Left ventricle myocardium superior (tissue), 1 donor: ENCODE measurements at places on chromosomes 1 and 21. TPM values are rescaled to one million over a fixed set of nuclear protein-coding genes. Genes with fewer than 3 reads are reported as not detected.
A peak's percentile ranks its signal among the peaks of the same experiment; 100 is the strongest.

DNA sequence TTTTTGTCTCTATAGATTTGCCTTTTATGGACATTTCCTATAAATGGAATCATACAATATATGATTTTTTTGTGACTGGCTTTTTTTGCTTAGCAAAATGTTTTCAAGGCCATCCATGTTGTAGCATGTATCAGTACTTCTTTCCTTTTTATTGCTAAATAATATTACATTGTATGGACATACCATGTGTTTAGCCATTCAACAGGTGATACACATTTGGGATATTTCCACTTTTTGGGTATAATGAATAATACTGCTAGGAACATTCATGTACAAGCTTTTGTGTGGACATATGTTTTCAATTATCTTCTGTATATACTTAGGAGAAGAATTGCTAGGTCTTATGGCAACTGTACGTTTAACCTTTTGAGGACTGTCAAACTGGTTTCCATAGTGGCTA, 47.4 kb downstream of the RIMS3 start:
- no peak for DNase-seq

- peak; percentile 49 for DNase-seq
These were observed 532 bp downstream of the ERO1B start for GRCh38 chr1:236281198-236281653.

GRCh38 chr1:178659789-178660208, 65.2 kb upstream of the RALGPS2 start:
- no peak for DNase-seq

CYP4A22 gene
- total RNA-seq: not detected

GNAT2 gene
- total RNA-seq: not detected

DNA sequence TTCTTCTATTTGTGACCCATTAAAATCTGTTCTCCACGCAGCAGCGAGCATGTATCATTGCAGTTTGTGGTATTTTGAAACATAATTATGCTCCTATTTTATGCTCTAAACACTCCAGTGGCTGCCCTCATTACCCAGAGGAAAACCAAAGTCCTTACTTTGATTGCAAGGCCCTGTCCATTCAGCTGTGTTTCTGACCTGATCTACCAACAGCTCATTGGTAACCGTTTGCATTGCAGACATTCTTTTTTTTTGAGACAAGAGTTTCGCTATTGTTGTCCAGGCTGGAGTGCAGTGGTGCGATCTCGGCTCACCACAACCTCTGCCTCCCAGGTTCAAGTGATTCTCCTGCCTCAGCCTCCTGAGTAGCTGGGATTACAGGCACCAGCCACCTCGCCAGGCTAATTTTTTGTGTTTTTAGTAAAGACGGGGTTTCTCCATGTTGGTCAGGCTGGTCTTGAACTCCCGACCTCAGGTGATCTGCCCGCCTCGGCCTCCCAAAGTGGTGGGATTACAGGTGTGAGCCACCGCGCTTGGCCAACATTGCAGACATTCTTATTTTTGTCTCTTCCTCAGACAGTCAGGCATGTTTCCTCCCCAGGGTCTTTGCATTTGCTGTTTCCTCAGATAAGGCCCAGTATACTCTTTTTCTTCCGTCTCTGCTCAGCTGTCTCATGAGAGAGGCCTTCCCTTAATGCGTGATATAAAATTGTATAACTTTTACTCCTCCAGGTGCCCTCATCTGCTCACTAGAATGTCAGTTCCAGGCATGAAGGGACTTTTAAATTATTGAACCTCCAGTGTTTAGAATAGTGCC, 32.5 kb downstream of the THRAP3 start:
- no peak for DNase-seq

GRCh38 chr21:43644609-43645008, 14.7 kb downstream of the HSF2BP start:
- no peak for DNase-seq

KCTD3 gene
- total RNA-seq: 13.6 TPM

GRCh38 chr21:34580181-34580700, 34.7 kb downstream of the RCAN1 start:
- DNase-seq: peak; percentile 83

PADI2 gene
- 1.1 TPM for total RNA-seq

HOOK1 gene
- 10.7 TPM for total RNA-seq

DNA sequence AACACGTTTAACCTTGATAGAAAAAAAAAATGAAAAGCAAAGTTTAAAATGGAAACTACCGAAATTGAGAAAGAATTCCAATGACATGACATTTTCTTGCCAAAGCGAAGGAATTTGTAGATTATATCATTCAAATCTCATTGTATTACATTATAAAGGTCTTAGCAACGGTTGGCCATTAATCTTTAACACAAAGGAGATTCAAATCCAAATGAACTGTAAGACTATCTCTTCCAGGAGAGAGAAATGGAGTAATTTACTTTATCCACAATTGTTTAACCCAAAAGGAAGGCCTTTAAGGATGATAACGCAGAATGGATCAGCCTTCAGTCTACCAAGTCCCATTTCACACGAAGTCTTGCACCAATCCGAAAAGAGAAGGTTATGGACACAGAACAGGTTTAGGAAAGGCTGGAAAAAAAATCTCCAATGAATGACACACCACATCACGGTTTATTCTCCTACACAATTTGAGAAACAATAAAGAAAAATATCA, 1.5 kb downstream of the ENAH start:
- no peak for DNase-seq

CD2 gene
- total RNA-seq: 1.7 TPM

GRCh38 chr1:223887747-223888418, 42.1 kb upstream of the TP53BP2 start:
- no peak for DNase-seq

- no peak for DNase-seq
These were observed 48.9 kb downstream of the MEF2D start for GRCh38 chr1:156451505-156452160.

DNA sequence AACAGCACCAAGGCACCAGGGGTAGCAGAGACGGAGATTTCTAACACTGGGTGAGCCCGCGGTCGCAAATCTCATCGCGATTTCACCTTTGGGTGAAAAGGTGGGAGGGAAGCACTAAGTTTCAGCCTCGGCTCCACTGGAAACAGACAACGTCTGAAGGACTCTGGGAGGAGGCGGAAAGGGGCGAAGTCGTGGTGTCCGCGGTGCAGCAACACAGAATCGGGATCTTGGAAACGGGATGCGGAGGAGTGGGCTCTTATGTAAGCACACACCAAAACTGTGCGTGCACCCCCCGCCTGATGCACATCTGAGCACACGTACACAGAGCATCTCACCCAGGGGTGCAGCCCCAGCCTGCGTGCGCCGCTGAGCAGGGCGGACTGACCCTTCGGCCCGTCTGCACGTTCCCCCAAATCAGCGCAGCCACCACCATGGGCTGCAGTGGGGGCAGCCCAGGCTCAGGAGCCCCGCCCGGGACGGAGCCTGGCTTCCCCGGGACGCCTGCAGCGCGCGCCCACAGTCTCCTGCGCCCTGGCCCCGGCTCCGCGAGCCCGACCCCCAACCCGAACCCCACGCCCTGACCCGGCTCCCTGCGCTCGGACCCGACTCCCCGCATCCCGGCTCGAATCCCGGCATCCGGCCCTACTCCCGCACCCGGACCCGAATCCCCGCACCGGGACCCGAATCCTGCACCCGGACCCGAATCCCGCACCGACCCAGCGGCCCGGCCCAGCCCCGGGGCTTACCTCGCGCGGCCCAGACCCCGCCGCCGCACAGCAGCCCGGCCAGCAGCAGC, 670 bp downstream of the CLSTN1 start:
- DNase-seq: peak; percentile 51

DNA sequence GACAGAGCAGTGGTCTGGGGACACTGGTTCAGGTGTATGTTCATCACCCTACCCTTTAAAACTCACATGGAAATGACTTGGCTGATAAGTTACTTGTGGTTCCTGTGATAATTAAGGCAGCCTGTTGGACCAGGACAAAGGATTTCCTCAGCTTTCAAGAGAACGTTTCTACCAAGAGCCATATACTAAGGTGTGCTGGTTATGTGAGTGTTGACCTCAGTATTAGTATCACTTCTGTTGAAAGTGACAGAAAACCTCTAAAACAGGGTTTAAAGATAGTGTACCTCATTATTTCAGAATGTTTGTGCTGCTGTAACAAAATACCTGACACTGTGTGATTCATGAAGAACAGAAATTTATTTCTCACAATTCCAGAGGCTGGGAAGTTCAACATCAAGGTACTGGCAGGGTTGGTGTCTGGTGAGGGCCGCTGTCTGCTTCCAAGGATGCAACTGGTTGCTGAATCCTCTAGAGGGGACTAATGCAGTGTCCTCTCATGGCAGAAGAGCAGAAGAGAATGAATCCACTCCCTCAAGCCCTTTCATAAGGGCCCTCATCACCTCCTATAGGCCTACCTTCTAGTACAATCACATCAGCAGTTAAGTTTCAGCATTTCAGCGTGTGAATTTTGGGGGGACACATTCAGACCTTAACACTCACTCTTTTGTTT, 54.9 kb downstream of the UCK2 start:
- no peak for DNase-seq

SVBP gene
- total RNA-seq: 14.2 TPM

- no peak for DNase-seq
These were observed 84.0 kb downstream of the FOXJ3 start for GRCh38 chr1:42251042-42251441.

DNA sequence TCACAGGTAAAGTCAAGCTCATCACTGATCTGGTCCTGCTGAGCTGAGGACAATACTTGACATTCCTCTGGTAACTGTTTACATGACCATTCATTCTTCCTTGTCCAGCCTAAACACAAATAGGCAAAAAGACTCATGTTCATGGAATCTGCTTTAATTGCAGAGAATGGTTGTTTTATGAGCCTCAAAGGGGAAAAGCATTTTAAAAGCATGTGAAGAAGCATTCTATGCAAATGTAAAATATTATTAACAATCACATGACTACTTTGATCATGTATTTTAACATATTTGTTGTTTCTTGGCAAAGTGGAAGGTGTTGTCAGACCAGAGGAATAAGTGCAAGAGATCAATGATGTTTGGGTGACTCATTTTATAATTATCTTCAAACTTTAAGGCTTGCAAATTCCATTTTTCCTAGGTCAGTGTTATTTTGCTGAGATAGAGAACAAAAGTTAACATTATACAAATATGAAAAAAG, 133.7 kb downstream of the RUNX1 start:
- no peak for DNase-seq

ARHGAP30 gene
- total RNA-seq: 3.7 TPM

GRCh38 chr1:183270541-183271141, 84.6 kb downstream of the LAMC2 start:
- peak; percentile 57 for DNase-seq

GRCh38 chr1:162145280-162145965, 75.9 kb downstream of the NOS1AP start:
- DNase-seq: no peak

DNA sequence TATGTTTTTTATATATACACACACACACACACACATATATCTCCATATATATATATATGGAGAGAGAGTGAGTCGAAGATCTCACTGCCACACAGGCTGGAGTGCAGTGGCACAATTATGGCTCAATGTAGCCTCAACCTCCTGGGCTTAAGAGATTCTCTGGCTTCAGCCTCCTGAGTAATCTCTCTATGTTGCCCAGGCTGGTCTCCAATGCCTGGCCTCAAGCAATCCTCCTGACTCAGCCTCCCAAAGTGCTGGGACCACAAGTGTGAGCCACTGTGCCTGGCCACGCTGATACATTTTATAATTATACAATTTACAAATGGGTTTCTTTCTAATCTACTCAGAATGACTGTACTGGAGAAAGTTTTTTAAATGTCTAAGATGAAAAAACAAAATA, 664.2 kb downstream of the PTPRC start:
- no peak for DNase-seq

DNA sequence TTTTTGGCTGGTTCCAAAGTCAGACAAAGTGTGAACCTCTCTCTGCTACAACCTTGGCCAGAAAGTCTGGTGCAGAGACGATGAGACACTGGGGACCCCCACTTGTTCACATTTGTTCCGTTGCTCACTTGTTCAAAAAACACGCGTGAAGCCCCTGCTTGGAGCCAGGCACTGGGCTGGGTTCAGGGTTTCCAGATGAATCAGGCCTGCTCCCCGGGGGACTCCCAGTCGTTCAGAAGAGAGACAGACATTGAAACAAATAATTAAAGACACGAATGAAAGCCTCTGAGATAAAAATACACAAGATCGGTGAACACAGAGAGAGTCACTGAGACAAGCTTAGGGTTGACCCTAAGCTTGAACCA, 101.5 kb upstream of the RUNX3 start:
- DNase-seq: no peak

CHAF1B gene
- 0.52 TPM for total RNA-seq

GRCh38 chr1:119225831-119226230, 85.4 kb upstream of the WARS2 start:
- no peak for DNase-seq

GRCh38 chr1:235017719-235018118, 110.9 kb downstream of the TOMM20 start:
- no peak for DNase-seq

DNA sequence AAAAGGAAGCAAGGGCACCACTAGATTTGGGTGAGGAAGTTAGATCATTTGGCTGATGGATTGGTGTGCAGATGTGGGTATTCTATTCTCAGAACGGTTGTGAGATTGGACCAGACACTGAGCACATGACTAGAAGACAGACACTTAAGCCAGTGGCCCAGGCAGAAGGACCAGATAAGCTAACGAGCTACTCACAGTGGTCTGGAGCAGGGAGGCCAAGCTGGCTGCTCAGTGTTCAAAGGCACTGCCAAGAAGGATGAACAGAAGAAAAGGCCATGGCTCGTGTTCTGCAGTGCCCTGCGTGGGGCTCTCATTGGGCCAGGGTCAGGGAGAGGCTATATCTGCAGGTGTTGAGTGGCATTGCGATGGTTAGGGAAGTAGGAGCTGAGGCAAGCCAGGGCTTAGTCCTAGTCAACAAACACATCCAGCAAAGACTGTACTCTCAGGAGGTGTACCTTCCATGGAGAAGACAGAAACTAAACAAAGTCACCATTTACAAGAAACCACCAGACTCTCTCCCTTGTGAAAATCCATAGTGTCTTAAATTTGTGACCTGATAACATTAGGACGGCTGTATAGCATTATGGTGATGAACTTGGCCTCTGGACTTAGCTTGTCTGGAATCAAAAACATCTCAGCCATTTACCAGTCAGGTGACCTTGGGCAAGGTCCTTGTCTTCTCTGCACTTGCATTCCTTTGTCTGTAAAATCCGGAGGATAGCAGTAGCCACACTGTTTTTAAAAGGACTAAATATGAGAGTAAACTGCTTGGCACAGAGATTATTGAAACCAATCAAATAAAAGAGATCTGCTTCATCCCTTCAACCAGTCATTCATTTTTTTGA, 274.5 kb downstream of the SIPA1L2 start:
- DNase-seq: no peak

- no peak for DNase-seq
These were observed 662.9 kb downstream of the PLPP3 start for GRCh38 chr1:55916481-55916880.

TMEM61 gene
- 0.30 TPM for total RNA-seq

- no peak for DNase-seq
These were observed 8.2 kb upstream of the CREG1 start for GRCh38 chr1:167561753-167562152.

DNA sequence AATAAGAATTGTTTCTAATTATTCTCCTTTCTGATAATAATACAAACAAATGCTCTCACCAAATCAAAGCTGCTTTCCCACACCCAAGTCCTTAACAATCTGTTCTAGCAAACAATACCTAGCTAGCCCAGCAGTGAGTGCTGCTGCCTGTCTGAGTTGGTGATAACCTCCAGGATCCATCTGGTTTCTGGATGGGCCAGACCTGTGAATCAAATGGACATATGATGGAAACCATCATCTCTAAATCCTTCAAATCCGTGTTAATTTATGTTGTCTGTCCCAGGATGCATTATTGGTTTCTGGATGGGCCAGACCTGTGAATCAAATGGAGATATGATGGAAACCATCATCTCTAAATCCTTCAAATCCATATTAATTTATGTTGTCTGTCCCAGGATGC, 1230.0 kb downstream of the AMY1C start:
- no peak for DNase-seq
